Caco-2 (cell line): ENCODE measurements at places on chromosomes 4 and X. TPM values are rescaled to one million over a fixed set of nuclear protein-coding genes. Genes with fewer than 3 reads are reported as not detected.

PGM2 gene
- total RNA-seq = 29.7 and 33.4 TPM in 2 replicates

- no peak for DNase-seq
Measured at GRCh38 chrX:12149670-12150407, 11.6 kb downstream of the FRMPD4 start.

DNA sequence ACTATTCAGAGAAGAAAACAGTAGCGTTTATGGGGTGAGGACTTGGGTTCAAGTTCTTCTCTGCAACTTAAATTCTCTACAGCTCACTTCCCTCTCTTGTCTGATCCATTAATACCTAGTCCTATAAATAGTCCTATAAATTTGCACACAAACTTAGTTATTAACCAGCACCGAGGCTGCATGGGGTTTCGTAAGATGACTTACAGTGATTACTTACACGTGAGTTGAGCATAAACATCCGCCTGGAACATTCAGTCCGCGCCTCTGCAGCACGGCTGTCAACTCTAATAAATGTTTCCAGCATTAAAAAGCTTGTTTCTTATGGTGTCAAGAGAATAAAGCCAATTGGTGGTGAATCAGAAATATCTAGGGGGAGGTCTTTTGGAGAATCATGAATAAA lies 103.0 kb upstream of the ENPP6 start:
- DNase-seq = no peak

- DNase-seq = no peak
Measured at GRCh38 chr4:168621806-168622589, 125.1 kb downstream of the PALLD start.

DNA sequence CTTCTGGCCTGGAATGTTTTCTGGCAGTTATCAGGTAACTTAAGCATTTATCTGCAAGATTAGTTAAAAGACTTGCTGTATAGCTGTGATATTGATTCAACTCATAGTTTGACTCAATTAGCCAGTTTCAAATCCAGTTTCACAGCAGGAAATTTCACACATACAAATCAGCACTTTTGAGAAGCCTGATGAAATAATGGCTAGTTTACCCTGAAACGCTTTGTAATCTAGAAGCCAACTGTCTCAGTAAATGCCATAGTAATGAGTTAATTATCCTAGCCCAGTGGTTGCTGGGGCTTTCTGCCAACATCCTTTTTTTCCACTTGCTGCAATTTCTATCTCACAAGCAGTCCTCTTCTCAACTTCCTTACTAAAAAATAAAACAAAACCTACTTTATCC lies 53.1 kb downstream of the ARHGEF38 start:
- no peak for DNase-seq

GRCh38 chr4:156252358-156252921 lies 298.8 kb upstream of the CTSO start:
- DNase-seq = no peak
